Osteocyte (in vitro differentiated cells): ENCODE measurements at places on chromosomes 5 and 9. TPM values are rescaled to one million over a fixed set of nuclear protein-coding genes. Genes with fewer than 3 reads are reported as not detected.

- DNase-seq: no peak
Measured at GRCh38 chr5:73280386-73280785, 107.4 kb downstream of the TMEM174 start.

- DNase-seq: no peak
Measured at GRCh38 chr5:1073239-1074102, 38.4 kb downstream of the SLC12A7 start.

- no peak for DNase-seq
Measured at GRCh38 chr9:131981116-131981776, 98.4 kb downstream of the MED27 start.

- DNase-seq: no peak
Measured at GRCh38 chr9:126578029-126578428, 35.7 kb upstream of the LMX1B start.

GRCh38 chr9:17251100-17251499, 116.3 kb downstream of the CNTLN start:
- no peak for DNase-seq

DNA sequence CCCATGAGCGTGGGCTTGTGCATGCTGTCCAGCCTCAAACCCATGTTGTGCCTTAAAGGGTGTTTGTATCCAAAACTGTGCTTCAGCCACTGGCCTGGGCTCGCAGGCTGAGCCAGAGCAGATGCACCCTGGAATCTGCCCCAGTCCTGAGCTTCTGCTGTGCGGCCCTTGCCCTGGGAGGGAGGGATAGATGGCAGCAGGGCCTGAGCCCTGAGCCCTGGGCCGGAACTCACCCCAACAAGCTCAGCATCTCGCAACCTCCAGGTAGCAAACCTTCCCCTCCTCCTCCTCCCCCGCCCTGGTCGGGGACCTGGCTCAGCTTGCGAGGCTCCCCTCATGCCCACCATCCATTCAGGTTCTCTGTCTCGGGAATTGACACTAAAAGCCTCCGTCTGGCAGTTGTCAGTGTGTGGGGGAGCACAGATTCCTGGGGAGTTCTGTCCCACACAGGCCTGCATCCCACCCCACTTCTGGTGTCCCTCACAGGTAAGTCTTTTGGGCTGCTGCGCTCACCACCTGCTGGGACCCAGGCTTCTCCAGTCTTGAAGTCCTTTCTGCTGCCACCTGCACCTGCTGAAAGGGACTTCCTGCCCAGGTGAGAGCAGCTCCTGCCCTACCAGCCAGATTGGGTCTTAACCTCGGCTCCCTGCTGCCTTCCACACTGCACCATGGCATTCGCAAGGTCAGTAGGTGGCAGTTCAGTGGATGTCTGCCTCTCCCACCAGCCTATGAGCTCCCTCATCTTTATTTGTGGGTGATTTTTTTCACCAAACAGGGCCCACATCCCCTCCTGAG, 55.2 kb upstream of the OLFM1 start:
- DNase-seq: no peak

DNA sequence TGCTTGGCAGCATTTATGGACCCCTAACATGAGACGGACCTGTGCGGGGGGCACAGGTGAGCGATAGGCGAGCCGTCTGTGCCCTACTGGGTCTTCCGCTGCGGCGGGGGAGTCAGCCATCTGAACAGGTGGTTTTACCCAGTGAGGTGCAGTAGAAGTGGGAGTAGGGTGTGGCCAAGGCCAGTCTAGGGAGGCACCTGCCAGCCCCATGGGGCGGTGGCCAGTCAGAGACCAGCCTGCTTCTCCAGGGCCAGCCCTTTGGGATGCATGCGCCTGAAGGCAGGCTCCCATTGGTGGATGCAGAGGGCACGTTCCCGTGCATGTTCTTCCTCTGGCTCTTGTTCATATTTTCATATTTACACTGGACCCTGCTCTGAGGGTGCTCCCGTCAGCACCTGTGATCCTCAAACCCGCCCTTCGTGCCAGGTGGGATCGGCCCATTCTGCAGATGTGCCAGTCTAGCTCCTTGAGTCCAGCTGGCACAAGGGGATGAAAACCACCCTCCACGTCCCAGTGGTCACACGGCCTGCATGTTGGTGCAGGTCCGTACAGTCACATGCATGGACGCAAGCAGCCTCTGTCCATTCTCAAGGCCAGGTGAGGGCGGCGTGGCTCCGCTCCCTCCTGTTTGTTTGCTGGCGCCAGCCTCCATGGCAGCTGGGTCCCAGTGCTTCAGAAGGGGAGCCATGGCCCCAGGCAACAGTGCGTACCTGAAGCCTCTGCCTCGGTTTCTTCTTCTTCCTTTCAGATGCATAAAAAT, 9.0 kb downstream of the COL5A1 start:
- DNase-seq: no peak

GRCh38 chr9:134663753-134664415, 22.3 kb downstream of the COL5A1 start:
- DNase-seq: no peak

DNA sequence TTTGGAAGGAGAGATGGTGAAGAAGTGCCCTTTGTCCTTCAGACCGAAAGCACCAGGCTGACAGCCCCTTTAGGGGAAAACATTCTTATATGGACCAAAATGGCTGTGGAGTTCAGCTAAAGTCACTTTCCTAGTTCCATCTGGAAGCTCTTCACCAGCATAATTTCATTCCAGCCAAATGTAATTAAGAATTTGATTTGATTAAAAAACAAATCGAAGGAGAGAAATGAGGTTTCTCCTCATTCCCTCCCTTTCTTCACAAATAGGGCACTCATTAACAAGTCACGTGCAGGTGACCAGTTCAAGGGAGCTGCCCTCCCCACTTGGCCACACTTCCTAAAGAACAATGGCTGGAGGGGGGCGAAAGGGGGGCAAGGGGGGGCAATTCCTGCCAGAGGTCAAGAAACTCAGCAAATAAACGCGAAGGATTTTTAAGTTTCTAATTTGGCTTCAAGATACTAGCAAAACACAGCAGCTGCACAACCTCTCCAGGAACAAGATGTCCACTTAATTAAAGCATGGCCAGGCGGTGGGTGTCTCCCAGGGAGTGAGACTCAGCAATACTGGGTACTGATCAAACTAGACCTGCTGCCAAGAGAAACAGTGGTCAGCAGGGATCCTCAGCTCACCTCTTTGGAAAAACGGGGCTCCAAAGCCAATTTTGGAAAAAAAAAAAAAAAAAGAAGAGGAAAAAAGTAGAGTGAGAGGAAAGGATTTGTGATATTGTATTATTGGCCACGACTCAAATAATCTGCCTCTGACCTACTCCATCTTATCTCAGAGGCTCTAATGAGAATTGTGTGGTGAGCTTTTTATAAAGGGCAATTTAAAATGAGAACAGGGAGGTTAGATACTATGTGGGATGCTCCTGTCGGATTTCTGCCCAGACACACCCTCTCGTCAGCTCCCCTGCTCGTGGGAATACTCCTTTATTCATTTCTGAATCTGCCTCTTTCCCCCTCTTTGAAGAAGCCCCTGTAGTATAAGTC, 254.3 kb downstream of the ZSWIM6 start:
- DNase-seq: peak; percentile 32

- no peak for DNase-seq
Measured at GRCh38 chr5:123203105-123203800, 114.2 kb downstream of the PRDM6 start.

Gene CLTA
- total RNA-seq: 260 and 281 TPM in 2 replicates

Gene ARRDC1
- 28.7 and 30.2 TPM in 2 replicates for total RNA-seq

Gene SAXO1
- not detected in 2 replicates for total RNA-seq

Gene FOXI1
- not detected in 2 replicates for total RNA-seq
